SHP77 (cell line): ENCODE measurements at places on chromosomes 2 and 18.

DNA sequence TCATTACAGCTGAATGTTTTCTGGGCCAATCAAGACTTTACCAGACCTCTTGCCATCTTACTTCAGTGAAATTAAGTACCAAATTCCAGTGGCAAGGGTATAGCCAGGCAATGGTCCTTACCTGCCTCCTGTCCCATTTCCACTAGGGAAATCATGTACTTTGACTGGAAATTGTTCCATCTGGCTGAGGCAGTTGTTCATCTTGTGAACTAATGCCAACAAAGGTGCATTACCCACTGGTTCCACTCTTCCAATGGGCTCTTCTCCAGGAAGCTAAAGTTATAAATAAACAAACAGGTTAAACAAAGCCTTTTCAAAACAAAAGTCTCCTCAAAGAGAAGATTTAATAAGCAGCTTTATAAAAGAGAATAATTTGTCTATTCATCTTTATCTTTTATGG lies 80.7 kb upstream of the DNER start:
- no peak for DNase-seq

- DNase-seq: no peak
Observed at GRCh38 chr2:158664987-158665386, 130.1 kb upstream of the DAPL1 start.

DNA sequence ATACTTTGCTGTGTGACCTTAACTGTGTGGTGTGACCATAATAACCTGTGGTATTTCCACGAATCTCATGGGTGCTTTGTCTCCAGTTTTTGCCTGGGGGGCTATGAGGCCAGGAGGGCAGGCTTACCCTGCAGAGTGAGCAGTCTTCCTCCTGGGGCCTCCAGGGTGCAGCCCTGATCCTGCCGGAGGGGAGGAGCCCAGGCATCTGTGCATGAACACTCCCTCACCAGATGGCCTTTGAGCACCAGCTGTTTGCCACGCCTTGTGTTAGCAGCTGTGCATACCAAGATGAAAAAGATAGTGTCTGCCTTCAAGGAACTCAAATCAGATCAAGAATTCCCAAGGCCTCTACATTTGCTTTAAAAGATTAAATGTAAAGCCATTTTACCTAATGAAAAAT lies 75.0 kb upstream of the RBM44 start:
- DNase-seq: peak; percentile 85

DNA sequence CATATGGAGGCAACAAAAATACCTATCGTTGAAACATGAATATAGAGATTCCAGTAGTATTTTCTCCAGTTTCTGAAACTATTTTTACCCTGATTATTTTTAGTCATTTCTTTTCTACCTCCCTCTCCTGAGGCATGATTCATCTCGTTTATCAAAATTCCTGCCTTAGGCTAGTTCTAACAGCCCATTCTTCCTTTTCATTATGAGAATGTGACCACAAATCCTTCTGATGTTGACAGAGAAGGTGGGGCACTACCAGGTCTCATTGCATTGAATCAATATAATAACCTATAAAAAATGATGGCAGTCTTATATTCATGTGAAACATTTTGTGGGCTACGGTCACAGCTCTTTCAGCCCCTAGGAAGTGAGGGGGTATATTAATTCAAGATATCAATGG lies 406.5 kb upstream of the UBE2E3 start:
- DNase-seq: no peak

DNA sequence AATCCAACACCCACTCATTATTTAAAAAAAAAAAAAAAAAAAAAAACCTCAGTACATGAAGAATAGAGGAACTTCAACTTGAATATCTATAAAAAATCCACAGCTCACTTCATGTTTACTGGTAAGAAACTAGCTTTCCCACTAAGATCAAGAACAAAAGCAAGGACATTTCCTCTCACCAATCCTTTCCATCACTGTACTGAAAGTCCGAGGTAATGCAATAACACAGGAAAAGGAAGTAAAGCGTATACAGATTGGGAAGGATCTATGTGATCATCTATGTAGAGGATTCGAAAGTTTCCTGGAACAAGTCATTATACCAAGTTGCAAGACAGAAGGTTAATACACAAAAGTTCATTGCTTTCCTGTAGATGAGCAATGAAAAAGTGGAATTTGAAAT lies 63.2 kb downstream of the ROCK2 start:
- DNase-seq: no peak

GRCh38 chr18:70907673-70908072 lies 618.8 kb downstream of the SOCS6 start:
- peak; percentile 91 for DNase-seq

DNA sequence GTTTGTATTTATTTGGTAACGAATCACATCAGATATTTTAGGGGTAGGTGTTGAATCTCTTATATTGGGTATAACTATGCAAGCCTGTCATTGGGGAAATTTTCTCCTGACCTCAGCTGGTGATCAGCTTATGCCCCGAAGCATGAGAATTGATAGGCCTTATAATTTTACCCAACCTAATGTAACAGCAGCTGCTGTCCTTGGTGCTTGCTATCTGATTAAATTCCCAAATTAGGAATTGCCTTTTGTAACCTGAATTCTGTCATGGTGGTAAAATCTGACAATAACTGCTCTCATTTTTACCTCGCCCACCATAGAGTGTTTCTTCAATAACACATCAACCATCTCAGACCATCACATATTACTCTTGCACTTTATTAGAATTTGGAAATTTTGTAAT lies 1542.6 kb upstream of the PIK3C3 start:
- no peak for DNase-seq

GRCh38 chr2:145538661-145539350 lies 1018.9 kb upstream of the ZEB2 start:
- DNase-seq: no peak

DNA sequence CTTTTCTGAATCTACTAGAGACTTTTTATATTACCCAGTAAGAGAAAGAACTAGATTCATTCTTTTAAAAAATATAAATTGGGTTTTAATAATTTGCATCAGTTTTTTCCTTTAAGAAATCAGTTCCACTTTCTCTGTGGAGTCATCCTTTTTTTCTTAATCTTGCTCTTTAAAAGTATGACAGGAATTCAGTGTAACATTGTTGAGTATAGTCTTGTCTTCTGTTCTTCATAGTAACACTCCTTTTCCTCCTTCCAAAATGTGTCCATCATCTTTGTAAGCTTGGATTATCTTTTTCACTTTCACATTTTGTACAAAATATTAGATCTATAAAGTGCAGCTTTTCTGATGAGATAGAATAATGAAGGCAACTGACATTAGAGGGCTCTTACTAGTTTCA lies 135.4 kb downstream of the HAUS1 start:
- no peak for DNase-seq

GRCh38 chr2:154161286-154161685 lies 289.6 kb downstream of the GALNT13 start:
- DNase-seq: no peak

DNA sequence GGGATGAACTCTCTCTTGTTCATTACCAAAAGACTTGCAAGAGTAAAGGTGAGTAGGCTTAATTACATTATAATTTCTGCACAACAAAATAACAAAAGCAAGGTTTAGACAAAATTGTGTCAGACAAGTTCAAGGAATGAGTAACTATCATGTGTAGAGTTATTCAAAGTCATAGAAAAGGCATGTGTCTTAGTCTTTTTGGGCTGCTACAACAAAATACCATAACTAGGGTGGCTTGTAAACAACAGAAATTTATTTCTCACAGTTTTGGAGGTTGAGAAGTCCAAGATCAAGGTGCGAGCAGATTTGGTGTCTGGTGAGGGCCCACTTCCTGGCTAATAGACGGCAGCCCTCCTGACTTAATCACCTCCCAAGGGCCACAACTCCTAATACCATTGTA lies 37.6 kb downstream of the IL1R2 start:
- DNase-seq: no peak

GRCh38 chr2:158745067-158745865 lies 49.9 kb upstream of the DAPL1 start:
- DNase-seq: peak; percentile 26

DNA sequence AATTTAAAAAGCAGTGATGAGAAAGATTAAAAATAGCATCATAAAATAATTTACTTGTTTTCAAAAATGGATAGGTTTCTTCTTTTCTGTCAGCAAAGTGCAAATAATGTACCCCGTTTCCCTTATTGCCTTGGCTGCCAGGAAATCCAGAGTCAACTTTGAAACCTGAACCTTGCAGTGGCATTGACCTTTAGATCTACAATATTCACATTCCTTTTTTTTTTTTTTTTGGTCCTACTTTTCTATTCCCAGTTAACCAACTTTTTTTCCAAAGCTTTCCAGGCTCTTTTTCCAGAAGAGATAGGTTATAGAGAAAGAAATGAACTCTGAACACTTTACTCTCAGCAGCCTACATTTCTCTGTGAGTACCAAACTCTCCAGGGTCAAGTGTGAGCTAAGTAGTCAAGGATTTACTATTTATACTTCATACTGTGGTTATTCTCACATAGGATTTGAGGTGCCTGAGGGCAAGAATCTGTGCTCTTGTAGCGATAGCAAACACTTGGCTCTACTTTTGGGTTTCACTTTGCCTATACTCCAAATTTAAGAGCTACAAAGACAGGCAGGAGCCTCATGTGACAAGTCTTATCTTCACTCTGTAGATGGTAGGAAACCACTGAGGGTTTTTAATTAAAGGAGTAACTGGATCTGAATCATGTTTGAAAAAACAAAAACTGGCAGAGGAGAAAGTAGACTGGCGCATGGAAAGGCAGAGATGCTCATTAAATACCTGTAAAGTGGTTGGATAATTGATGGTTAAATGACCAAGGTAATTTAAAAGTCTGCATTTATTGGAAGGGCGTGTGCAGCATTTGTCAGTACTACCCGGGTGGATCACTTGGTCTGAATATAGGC lies 63.2 kb upstream of the TMEM17 start:
- DNase-seq: no peak

GRCh38 chr18:38322206-38322605 lies 756.6 kb upstream of the CELF4 start:
- no peak for DNase-seq

DNA sequence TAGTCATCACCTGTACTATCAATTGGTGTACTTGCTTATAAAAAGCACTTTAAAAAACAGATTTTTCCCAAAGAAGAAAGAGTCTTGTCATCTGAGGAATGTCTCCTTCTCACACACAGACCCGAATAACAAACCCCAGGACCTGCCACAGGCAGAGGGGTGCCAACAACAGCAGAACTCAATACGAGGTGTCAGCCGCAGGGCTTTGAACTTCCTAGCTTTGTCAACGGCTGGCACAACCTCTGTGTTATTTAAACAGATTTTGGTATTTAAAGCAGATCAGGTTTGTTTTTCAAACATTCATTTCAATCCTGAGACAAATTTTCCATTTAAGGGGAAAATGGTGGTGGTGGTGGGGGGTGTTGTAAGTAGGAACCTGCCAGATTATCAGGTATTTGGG lies 138.4 kb upstream of the RIOK3 start:
- no peak for DNase-seq

GRCh38 chr2:127191331-127192219 lies 28.5 kb downstream of the CYP27C1 start:
- DNase-seq: no peak

DNA sequence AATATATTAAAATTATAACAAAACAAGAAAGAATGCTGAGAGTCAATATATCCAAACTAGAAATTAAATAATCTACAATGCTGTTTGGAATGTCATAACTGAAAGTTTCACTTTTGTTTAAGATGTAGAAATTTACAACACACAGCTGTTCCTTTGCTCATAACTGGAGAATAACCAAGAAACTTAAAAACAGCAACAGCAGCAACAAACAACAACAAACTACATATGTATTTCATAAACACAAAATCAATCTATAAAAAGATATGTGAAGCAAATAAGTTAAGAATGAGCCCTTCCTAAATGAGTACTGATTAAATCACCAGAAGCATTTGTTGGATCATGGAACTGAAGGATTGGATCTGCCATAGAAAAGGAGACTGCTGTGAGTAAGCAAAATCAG lies 456.5 kb upstream of the ZNF804A start:
- no peak for DNase-seq

GRCh38 chr18:21439431-21439846 lies 161.1 kb downstream of the ESCO1 start:
- no peak for DNase-seq

GRCh38 chr2:4139316-4139715 lies 435.9 kb downstream of the DCDC2C start:
- DNase-seq: no peak

DNA sequence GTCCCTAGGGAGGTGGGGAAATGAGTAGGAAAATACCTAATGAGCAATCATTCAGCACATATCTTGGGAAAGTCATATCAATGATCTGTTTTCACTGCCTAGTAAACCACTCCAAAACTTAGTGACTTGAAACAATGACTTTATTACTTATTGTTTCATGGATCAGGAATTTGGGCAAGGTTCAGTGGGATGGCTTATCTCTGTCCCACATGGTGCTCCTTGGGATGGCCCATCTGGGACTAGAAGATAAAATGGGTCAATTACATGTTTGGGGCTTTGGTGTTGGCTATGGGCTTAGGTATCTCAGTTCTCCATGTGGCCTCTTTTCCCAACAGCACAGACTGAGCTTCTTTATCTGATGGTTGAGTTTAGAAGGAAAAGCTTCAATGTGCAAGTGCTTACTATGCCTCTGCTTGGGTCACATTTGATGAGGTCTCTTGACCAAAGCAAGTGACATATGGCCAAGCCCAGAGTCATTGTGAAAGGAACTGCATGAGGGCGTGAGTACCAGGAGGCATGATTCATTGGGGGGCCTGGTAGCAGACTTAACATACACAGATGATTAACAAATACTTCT lies 218.1 kb upstream of the TNP1 start:
- no peak for DNase-seq

DNA sequence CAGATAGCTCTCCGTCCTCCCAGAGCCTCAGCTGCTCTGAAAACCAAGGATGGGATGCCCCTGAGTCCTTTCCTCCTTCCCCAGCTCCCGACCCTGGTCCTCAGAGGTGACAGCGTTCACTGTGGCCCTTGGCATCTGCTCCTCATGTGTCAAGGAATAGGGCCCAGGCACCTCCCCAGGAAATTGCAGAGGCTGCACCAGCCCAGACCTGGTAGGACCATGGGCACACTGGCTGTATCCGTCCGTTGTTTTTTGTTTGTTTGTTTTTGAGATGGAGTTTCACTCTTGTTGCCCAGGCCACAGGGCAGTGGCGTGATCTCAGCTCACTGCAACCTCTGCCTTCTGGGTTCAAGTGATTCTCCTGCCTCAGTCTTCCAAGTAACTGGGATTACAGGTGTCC lies 37.5 kb upstream of the SLC66A3 start:
- DNase-seq: no peak

- DNase-seq: no peak
Observed at GRCh38 chr2:46387886-46388515, 90.8 kb downstream of the EPAS1 start.

GRCh38 chr2:136126421-136126926 lies 8.5 kb upstream of the CXCR4 start:
- no peak for DNase-seq

DNA sequence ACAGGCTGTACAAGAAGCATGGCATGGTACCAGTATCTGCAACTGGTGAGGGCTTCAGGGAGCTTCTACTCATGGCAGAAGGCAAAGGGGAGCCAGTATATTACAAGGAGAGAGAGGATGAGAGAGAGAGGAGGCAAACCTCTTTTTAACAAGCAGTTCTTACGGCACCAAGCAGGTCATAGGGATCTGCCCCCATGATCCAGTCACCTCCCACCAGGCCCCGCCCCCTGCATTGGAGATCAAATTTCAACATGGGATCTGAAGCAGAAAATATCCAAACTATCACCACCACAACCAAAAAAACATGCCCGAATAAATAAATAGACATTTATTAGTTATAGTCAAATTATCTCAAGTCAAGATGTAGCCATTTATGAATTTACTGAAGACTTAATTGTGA lies 14.5 kb upstream of the SLC35F5 start:
- DNase-seq: no peak
